ENCODE measurements at places on chromosomes 5 and 9. TPM values are rescaled to one million over a fixed set of nuclear protein-coding genes. Genes with fewer than 3 reads are reported as not detected.

DNA sequence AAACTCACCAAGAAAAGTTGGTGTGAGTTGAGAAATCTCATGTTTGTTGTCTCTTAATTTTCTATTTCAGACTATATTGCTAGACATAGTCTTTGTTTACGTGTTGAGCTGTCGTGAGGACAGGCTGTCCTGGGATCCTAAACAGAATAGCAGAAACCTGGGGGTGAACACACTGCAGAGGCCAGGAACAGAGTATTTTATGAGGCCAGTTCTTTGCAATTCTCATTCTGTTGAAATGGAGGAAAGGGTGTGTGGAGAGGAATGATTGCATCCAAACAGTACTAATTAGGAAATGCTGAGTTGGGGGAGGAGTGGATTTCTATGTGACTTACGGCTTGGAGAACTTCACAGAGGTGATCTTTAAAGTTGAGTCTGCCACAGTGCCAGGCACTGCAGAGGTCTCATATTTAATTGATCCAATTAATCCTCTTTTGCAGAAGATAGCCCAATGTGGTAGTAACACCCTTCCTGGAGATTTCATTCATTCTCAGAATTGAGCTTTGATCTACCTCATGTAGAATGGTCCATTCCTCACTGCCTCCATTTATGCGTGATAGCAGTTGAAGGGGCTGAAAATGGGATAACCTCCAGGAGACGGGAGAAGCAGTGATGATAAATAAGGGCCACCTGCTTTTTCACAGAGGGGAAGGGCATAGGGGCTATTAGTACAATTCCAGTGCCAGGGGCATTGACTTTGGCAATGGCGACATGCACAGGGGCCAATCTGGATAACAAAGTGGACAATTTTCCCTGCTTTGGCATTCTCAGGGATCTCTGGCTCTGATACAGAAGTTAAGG lies 84.7 kb upstream of the TNFAIP8 start:
- DNase-seq = no peak

DNA sequence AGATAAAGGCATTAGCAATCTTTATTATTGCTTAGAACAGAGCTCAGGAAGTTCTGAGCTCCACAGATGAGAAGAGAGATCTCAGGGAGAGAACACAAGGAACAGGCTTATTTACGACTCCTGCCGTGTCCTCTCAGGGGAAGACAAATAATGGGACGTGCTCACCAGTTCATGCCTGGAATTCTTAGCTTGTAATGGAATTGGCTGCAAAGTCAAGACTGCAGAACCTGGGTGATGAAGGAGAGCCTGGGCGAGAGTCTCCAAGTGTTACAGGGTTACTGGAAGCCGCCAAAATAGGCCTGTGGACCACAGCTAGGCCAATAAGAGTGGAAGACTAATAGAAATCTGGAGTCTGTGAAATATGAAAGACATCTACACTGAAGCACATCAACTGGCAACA lies 174.5 kb upstream of the ADAMTSL1 start:
- no peak for DNase-seq

DNA sequence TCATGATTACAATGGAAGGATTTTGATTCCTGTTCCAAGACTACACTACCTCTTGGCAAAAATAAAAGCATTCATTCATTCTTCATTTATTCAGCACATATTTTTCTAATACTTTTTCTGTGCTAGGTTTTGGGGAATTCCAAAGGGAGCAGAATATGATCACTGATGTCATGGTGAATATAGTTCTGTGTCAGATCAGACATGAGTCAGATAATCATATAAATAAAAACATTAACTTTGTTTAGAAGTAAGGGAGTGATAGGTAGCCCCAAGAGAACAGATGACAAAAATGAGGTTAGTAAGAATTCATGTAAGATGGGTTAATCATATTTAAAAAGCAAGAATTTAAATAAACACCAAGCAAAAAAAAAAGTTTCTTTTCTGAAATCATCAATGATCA lies 94.1 kb upstream of the RANBP6 start:
- DNase-seq = no peak

- DNase-seq = no peak
Observed at GRCh38 chr9:71638627-71639026, 129.7 kb downstream of the CEMIP2 start.

DNA sequence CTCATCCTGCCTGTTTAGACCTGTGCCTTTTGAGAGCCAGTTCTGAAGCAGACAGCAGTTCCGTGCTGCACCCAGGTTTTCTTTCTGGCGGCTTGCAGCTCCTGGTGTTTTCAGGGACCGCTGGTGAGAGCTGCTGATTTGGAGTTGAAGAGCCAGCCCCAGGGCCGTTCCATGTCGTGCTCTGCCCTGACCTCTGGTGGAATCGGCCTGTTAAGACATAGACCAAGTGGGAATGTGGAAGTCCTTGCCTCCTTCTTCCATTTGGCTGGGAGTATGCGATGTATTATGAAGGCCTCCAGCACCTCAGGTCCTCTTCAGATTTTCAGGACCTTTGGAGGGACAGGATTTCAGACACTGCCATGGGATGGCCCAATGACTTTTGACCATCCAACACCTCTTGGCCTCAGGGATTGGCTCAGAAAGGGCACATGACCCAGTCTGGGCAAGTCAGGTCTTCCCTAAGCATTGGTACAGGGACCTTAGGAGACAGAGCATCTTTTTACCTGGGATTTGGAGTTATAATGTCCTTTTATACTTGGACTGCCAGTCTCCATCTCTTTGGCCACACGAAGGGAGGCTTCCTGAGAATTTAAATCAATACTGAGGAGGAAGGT lies 136.1 kb upstream of the CLINT1 start:
- DNase-seq = peak; percentile 85

GRCh38 chr9:4985386-4986266 lies 554 bp downstream of the JAK2 start:
- DNase-seq = no peak

DNA sequence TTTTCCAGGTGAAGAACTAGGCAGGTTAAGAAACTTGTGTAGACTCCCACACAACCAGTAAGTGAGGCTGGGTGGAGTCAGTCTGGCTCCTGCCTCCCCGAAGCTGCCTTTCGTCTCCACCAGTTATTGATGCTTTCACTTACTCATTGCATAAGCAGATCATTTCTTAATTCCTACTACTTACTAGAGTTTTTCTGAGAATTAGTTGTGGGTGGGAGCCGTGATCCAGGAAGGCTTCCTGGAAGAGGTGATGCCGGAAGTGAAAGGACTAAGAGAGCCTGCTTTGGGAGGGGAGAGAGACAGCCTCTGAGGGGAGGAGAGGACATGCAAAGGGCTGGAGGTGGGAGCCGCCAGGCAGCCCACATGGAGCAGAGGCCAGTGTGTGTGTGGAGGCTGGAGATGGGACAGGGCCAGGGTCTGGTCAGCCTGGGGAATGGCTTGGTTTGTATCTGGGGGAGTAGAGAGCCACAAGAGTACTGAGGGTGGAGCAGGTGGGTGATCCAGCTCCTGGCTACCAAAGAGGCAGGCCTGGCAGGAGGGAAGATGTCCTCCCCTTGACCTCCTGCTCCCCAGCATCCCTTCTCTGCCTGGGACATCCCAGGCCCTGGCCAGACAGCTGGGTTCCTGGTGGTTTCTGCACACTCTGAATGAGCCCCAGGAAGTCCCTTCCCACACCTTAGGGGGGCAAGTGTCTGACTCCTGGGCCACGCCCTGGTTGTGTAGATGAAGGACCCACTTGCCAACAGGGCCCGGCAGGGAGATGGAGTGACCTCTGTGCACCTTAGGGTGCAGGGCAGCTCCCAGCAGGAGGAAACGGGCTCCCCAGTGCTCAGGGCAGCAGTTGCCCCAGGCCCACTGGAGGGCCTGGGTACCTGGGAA lies 12.2 kb upstream of the CARD19 start:
- no peak for DNase-seq

DNA sequence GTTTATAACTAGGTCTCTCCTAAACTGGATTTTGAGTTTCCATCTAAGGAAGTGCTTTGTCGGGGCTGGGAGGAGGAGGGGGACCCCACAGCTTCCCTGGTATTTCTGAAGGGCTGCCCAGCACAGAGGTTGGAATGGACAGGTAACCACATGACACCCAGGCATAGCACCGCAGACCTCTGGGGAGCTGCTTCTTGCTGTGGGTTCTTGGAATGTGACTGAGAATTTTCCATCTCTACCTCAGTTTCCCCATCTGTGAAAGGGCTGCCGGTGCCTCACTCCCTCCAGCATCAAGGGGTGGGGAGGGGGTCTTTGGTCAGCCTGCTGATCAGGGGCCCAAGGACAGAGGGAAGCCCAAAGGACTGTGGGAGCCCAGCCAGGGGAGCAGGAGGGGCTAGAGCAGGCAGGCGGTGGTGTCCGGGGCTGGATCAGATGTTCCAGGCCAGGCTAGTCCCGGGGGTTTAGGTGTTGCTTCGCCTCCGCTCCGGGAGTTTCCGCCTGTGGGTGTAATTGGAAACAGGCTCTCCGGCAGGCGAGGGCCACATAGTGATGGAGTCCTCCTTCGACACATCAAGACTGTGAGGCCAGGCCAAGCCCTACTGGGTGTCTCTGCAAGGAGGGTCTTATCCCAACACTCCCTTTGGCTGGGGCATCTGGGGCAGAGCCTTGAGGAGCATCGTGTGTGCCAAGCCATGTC lies 3.3 kb downstream of the OLFML2A start:
- DNase-seq = no peak

DNA sequence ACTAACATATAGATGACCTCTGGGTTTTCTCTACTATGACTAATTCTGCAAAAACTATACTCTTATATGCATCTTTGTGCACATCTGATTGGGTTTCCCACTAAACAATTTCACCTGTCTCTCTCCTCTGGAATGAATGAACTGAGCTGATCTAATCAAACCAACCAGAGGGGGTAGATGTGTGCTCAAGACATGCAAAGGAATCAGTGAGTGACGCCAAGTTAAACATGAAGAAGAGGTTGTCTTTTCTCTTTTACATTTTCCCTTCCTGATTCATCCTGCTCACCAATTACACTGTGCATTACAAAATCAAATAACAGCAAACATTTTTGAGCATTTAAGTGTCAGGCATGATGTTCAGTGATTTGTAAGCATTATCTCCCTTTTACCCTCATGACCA lies 29.6 kb upstream of the GRXCR2 start:
- DNase-seq = no peak

DNA sequence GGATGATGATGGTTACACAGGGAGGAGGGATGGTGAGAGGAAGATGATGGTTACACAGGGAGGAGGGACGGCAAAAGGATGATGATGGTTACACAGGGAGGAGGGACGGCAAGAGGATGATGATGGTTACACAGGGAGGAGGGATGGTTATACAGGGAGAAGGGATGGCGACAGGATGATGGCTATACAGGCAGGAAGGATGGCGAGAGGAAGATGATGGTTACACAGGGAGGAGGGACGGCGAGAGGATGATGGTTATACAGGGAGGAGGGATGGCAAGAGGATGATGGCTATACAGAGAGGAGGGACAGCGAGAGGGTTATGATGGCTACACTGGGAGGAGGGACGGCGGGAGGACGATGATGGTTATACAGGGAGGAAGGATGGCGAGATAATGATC lies 64.1 kb upstream of the FCN1 start:
- no peak for DNase-seq

GRCh38 chr5:64229163-64229774 lies 63.6 kb downstream of the RNF180 start:
- DNase-seq = no peak

- DNase-seq = no peak
Observed at GRCh38 chr5:169336242-169336641, 35.3 kb upstream of the SLIT3 start.

GRCh38 chr5:159135896-159136531 lies 36.3 kb upstream of the EBF1 start:
- no peak for DNase-seq

DNA sequence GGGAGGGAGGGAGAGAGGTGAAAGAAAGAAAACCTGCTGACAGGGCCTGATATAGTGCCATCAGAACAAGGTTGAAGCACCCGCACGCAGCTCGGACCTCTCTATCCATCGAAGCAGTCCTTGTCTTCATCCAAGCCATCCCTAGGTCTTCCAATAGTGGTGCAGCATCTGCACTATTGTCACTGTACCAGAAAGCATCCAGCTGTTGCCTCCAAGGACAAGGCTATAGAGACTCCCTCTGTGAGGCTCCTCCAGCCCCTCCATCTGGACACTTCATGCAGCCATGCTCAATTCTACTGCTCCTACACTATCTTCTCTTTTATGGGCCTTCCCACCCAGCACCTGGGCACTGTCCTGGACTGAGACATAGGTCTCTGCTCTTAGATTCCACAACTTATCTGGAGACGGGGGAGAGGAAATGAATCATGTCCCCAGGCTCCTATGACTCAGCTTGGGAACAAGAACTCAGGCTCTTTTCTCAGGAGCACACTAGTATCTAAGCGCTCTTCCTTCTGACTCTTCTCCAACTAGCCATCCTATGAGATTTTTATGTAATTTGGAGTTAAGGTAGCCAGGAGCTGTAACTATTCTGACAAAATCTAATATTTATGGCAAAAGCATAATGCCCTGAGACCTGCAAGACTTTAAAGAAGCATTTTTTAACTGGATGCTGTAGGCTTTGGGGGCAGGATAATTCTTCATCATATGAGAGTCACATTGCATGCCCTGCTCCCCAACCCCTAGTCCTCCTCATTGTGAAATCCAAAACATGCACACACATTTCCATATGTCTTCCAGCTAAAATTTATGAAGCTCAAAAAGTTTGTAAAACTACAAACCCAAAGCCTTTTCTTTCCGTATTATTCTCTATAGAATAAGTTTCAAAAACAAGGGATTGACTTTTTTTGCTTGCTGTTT lies 446.8 kb downstream of the CCDC171 start:
- no peak for DNase-seq

GTF2H2C gene
- 45.1 TPM for total RNA-seq

PAX5 gene
- total RNA-seq = 0.43 TPM

IL13 gene
- not detected for total RNA-seq

HAND1 gene
- not detected for total RNA-seq

FGF10 gene
- 0.54 TPM for total RNA-seq

MELK gene
- total RNA-seq = 53.1 TPM

SOHLH1 gene
- not detected for total RNA-seq

OR1Q1 gene
- total RNA-seq = not detected

Data from H1 (cell line).